Activated CD4-positive, alpha-beta memory T cell treated with anti-CD3 and anti-CD28 coated beads, Interleukin-2, amount 10 ng/mL, durations not matched to agents 7 days and 5 days (primary cell): ENCODE measurements at places on chromosomes 5 and 9.
A peak's percentile ranks its signal among the peaks of the same experiment; 100 is the strongest.

- H3K27me3 ChIP-seq, result peaks cover 1% of the 10 kb centered on the region
- H3K27ac ChIP-seq, result no peak overlapping the region
- peaks cover 11% of the 10 kb centered on the region for H3K36me3 ChIP-seq
- DNase-seq, result no peak
- H3K4me1 ChIP-seq, result peaks cover 23% of the 10 kb centered on the region
- H3K4me3 ChIP-seq, result no peak overlapping the region
Measured at GRCh38 chr5:10590226-10590999, 26.5 kb downstream of the ANKRD33B start.

DNA sequence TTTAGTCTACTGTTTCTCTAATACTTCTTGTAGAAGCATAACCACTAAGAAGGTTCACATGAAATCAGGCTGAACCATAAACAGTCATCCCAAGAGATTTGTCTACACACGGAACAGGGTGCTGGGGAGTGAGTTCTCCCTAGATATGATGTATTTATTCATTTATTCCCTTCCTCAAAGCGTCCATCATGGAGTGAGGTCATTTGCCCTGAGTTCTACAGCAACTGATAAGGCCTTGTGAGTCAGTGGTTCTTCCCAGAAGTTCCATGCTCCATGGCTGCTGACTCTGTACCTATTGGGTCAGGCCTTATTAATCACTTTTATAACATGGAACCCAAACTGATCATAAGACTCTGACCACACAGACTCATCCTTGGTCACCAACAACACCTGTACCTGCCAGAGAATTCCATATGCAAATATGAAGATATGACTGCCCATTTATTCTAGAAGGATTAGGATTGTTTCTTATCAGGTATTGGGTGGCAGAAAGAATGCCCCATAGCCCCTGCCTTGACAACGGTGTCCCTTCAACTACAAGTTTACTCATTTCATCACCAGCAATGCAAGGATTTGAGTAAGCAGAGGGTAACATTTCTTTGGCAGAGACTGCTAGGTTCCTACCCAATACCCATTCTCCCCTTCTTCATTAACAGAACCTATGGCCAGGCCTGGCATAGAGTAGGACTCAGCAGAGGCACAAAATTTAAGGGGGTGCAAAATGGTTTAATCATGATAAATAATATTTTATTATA is 118.1 kb downstream of the LHFPL2 start:
- DNase-seq, result no peak
- no peaks in the 10 kb centered on the region for H3K36me3 ChIP-seq
- H3K4me3 ChIP-seq, result no peak overlapping the region
- H3K27ac ChIP-seq, result no peak overlapping the region
- H3K4me1 ChIP-seq, result peaks cover 14% of the 10 kb centered on the region
- H3K27me3 ChIP-seq, result peaks cover 9% of the 10 kb centered on the region

- no peaks in the 10 kb centered on the region for H3K27me3 ChIP-seq
- no peak overlapping the region for H3K27ac ChIP-seq
- no peak overlapping the region for H3K4me3 ChIP-seq
- no peak for DNase-seq
Measured at GRCh38 chr5:100790170-100790665, 112.9 kb downstream of the ST8SIA4 start.

DNA sequence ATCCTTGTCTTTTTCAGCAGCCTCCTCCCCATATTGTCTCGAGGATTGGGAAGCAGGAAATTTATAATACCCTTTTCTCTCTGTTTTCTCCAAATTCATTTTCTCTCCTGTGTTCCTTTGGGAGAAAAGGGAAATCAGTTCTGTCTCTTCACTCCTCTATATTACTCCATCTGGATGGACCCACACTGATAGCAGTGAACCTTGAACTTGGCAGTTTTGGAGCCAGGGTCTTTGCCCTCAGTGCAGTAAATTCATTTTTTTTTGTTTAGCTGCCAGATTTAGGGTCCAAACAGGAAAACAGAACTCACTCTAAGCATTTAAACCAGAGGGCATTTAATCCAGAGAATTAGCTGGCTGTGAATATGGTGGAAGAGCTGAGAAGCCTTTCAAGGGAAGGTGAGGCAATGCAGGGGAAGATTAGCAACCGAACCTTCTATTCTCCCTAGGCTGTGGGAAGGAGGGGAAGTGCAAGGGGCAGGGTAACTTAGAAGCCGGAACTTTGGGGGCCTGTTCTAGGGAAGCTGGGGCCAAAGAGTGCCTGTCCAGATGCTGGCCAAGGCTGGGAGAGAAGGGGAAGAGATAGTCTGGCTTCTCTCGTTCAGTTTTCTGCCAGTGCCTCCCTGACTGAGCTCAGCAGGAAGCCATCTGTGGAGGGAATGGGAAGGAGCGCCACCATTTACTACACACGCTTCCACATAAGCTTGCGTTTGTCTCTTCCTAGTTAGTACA is 16.3 kb upstream of the NPR2 start:
- DNase-seq, result no peak
- H3K4me3 ChIP-seq, result no peak overlapping the region
- peaks cover under 1% of the 10 kb centered on the region for H3K36me3 ChIP-seq
- no peak overlapping the region for H3K27ac ChIP-seq

DNA sequence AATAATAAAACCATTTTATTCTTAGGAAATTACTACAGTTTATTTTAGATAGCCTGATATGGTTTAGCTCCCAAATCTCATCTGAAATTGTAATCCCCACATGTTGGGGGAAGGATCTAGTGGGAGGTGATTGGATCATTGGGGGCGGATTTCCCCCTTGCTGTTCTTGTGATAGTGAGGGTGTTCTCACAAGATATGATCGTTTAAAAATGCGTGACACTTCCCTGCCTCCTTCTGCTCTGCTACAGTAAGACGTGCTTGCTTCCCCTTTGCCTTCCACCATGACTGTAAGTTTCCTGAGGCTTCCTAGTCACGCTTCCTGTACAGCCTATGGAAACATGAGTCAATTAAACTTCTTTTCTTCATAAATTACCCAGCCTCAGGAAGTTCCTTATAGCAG is 122.4 kb upstream of the FGF10 start:
- H3K27me3 ChIP-seq, result no peaks in the 10 kb centered on the region
- H3K36me3 ChIP-seq, result no peaks in the 10 kb centered on the region
- no peaks in the 10 kb centered on the region for H3K4me1 ChIP-seq
- DNase-seq, result no peak
- no peak overlapping the region for H3K27ac ChIP-seq

- DNase-seq, result no peak
- H3K4me3 ChIP-seq, result no peak overlapping the region
- no peaks in the 10 kb centered on the region for H3K4me1 ChIP-seq
- peaks cover 8% of the 10 kb centered on the region for H3K27me3 ChIP-seq
- no peaks in the 10 kb centered on the region for H3K36me3 ChIP-seq
Measured at GRCh38 chr9:90442723-90443122, 199.9 kb downstream of the DIRAS2 start.

DNA sequence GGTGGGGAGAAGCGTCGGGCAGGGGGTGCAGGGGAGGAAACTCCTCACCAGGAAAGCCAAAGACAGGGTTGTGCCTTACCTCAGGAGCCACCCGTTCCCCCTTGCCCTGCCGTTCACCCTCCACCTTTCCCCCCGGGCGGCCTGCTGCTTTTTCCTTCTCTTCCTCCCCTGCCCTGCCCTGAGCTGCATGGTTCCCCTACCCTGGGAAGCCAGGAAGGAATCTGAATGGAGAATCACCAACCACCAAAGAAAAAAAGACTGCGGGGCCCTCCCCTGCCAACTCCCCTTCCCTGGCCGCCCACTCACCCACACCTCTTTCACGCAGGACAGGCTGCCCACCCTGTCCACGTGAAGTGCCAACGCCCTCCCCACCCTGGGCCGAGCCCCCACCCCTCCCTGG is 820 bp upstream of the NFX1 start:
- peak overlapping the region; percentile 93 for H3K4me3 ChIP-seq
- peaks cover 51% of the 10 kb centered on the region for H3K4me1 ChIP-seq
- H3K27me3 ChIP-seq, result no peaks in the 10 kb centered on the region
- peak; percentile 22 for DNase-seq

GRCh38 chr5:74371621-74372020 is 268.9 kb downstream of the ENC1 start:
- no peaks in the 10 kb centered on the region for H3K36me3 ChIP-seq
- no peak for DNase-seq
- peaks cover 4% of the 10 kb centered on the region for H3K27me3 ChIP-seq
- no peaks in the 10 kb centered on the region for H3K4me1 ChIP-seq
- H3K4me3 ChIP-seq, result no peak overlapping the region

- H3K27ac ChIP-seq, result no peak overlapping the region
- H3K4me3 ChIP-seq, result no peak overlapping the region
- no peaks in the 10 kb centered on the region for H3K27me3 ChIP-seq
- H3K4me1 ChIP-seq, result no peaks in the 10 kb centered on the region
- peaks cover 36% of the 10 kb centered on the region for H3K36me3 ChIP-seq
Measured at GRCh38 chr9:125570246-125570645, 136.8 kb downstream of the MAPKAP1 start.

- no peak overlapping the region for H3K4me3 ChIP-seq
- no peaks in the 10 kb centered on the region for H3K36me3 ChIP-seq
- peaks cover 27% of the 10 kb centered on the region for H3K27me3 ChIP-seq
- H3K4me1 ChIP-seq, result no peaks in the 10 kb centered on the region
Measured at GRCh38 chr5:122730037-122730436, 44.8 kb upstream of the SNX2 start.

DNA sequence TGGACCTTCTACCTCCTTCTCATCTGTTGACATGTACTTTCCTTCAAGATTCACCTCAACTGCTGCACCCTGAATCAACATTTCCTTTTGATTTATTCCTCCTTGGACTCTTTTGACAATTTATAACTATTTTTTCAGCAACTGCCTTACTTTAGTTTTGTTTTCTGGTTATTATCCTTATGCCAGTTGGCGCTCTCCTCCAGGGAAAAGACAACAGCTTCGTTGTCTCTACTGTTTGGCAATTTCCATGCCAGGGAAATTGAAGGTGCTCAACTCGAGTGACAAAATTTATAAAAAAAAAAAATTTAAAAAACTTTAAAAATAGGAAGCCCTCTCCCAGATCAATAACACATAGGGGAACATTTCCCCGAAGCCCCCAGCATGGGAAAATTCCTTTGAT is 549.2 kb upstream of the DMAC1 start:
- no peak overlapping the region for H3K4me3 ChIP-seq
- no peaks in the 10 kb centered on the region for H3K36me3 ChIP-seq
- H3K27ac ChIP-seq, result no peak overlapping the region
- H3K27me3 ChIP-seq, result no peaks in the 10 kb centered on the region
- H3K4me1 ChIP-seq, result no peaks in the 10 kb centered on the region

GRCh38 chr5:39200081-39200480 is 19.3 kb downstream of the FYB1 start:
- H3K4me3 ChIP-seq, result peak overlapping the region; percentile 96
- peaks cover 39% of the 10 kb centered on the region for H3K4me1 ChIP-seq
- peaks cover 54% of the 10 kb centered on the region for H3K36me3 ChIP-seq
- H3K27me3 ChIP-seq, result no peaks in the 10 kb centered on the region
- H3K27ac ChIP-seq, result peak overlapping the region; percentile 97

DNA sequence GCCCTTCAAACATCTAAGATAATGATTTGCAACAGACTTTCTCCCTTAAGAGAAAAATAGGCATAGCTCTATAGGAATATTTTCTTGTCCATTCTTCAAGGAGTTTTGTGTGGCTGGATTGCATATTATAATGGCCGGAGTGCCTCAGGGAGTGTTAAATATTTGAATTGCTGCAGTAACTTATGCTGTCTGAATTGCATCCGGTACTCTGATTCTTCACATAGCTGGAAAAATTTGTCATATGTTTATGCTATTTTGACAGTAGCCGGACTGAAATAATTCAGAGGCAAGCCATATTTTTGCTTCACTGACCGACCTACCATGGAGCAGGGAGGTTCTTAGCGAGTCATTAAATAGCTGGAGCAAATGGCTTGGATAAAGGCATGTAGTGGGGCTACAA is 621.0 kb downstream of the ACTL7B start:
- no peaks in the 10 kb centered on the region for H3K4me1 ChIP-seq
- H3K27ac ChIP-seq, result no peak overlapping the region
- no peaks in the 10 kb centered on the region for H3K27me3 ChIP-seq

DNA sequence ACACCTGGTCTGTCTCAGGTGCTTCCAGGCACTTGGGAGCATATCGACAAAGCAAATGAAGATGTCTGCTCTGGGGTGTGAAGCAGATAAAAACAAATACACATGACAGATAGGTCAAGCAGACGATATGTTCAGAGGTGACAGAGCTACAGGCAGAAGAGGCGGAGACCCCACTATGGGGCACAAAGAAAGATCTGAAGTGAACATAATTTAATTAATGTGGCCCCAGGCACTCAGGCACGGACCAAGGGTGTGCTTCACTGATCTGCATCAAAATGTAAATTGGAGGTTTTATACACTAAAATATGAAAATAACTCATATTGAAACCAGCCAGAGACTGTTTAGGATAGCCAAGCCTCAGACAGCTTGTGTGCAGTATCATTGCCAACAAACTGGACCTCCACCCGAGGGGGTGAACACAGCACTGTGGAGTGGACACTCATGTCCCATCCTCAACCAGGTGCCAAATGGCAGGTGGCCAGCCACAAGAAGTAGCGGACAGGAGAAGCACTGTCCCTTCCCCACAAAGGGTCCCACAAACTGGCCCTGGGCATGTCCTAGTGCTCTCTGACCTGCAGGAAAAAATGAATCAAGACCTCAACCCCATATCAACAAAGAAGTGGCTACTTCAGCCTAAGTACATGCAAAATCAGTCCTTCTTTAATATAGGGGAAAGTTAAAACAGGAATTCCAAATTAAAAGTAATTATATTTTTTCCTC is 29.2 kb downstream of the ROR2 start:
- no peak overlapping the region for H3K27ac ChIP-seq
- peaks cover 50% of the 10 kb centered on the region for H3K27me3 ChIP-seq
- DNase-seq, result no peak
- H3K36me3 ChIP-seq, result no peaks in the 10 kb centered on the region
- H3K4me3 ChIP-seq, result no peak overlapping the region

DNA sequence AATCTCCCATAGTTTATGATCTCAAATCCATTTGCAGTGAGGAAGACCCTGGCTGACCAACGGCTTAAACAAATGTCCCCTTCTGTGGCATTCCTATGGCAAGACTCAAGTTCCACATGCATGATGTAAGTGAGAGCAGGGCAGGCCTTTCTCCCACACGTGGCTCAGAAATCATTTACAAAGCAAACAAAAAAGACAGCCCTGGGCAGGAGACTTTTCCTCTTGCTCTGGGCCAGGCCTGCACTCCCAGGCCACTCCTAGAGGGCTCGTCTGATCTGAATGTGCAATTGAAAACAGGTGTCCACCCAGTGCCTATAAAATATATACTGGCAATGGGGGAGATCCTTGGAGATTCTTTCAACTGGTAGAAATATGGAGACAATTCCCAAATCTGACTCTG is 123.1 kb downstream of the DMRT2 start:
- H3K4me1 ChIP-seq, result no peaks in the 10 kb centered on the region
- H3K27ac ChIP-seq, result no peak overlapping the region
- H3K36me3 ChIP-seq, result no peaks in the 10 kb centered on the region
- DNase-seq, result no peak
- H3K4me3 ChIP-seq, result no peak overlapping the region

GRCh38 chr9:132749306-132749705 is 79.0 kb downstream of the GTF3C4 start:
- H3K27me3 ChIP-seq, result peaks cover 33% of the 10 kb centered on the region
- no peaks in the 10 kb centered on the region for H3K4me1 ChIP-seq
- H3K36me3 ChIP-seq, result no peaks in the 10 kb centered on the region
- H3K4me3 ChIP-seq, result no peak overlapping the region
- no peak overlapping the region for H3K27ac ChIP-seq
